ENCODE measurements at places on chromosomes 1 and 21.

DNA sequence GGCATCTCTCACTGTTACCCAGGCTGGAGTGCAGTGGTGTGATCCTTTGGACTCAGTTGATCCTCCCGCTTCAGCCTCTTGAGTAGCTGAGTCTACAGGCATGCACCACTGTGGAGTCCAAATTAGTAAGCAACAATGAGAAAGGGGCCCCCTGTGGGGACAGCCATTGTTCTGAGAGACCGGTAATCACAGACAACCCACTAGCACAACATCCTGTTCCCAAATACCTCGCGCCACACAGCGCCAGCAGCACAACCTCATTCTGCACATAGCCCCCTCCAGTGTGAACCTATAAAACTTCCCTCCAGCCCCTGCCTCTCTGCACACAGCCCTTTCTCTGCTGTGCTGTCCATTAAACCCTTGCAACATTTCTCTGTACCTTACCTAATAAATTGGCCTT, 226.4 kb downstream of the DYRK1A start:
- DNase-seq = no peak

DNA sequence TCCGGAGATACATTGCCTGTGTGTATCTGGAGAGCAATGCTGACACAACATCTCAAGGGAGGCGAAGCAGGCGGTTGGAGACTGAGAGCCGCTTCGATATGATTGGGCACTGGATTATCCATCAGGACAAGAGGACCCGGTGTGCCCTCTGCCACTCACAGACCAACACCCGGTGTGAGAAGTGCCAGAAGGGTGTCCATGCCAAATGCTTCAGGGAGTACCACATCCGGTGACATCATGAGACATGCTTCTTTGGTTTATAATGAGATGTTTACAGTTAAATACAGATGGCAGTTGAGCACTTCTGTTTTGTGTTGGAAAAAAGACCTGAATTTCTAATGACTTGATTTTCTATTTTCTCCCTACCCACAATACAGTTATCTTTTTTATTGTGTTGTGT, 12.1 kb downstream of the PGBD2 start:
- DNase-seq = no peak

DNA sequence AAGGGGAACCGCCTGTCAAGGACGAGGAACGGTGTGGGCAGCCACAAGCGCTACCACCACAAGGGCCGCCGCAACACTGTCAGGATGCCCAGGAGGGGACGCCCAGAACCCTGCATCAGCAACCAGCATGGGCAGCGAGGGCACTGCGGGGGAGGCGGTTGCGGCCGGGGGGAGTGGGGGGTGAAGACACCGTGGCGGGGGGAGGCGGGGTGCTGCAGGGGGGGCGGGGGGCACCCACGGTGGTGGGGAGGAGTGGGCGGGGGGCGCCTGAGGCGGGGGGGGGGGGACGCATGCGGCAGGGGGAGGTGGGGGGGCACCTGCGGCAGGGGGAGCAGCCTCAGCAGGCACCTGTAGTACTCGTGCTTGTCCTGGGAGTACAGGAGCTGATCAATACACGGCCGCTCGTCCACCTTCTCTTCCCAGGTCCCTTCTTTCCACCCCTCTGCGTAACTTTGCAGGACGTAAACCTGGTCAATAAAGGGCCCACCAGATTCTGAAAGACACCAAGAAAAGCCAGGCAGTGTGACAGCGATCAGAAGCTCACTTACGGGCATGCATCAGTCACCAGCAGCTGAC, 4.6 kb downstream of the POFUT2 start:
- no peak for DNase-seq

GRCh38 chr1:102772831-102773230, 335.5 kb downstream of the COL11A1 start:
- no peak for DNase-seq

GRCh38 chr1:43321331-43321891, 16.2 kb upstream of the MPL start:
- DNase-seq = no peak

DNA sequence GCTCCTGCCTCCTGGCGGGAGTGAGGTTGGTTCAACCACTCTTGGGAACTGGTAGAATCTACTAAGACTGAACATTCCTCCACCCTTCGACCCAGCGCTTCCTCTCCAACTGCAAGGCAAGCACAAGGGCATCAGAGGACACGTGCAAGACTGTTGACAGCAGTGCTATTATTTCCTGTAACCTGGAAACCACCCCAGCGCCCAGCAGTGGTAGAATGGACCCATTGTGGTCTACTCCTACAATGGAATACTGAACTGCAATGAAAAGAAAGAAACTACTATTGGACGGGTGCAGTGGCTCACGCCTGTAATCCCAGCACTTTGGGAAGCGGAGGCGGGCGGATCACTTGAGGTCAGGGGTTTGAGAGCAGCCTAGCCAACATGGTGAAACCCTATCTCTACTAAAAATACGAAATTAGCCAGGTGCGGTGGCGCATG, 33.0 kb upstream of the TARDBP start:
- no peak for DNase-seq

- DNase-seq = no peak
These were observed 876 bp downstream of the MOB3C start for GRCh38 chr1:46615735-46616134.

GRCh38 chr1:10033359-10033845, 644 bp downstream of the UBE4B start:
- DNase-seq = peak; percentile 34

GRCh38 chr1:3731583-3732433, 20.4 kb upstream of the CCDC27 start:
- DNase-seq = no peak

- no peak for DNase-seq
These were observed 83.6 kb downstream of the CLIC4 start for GRCh38 chr1:24828887-24829192.

- no peak for DNase-seq
These were observed 34.8 kb downstream of the TSNAX start for GRCh38 chr1:231563247-231563646.

DNA sequence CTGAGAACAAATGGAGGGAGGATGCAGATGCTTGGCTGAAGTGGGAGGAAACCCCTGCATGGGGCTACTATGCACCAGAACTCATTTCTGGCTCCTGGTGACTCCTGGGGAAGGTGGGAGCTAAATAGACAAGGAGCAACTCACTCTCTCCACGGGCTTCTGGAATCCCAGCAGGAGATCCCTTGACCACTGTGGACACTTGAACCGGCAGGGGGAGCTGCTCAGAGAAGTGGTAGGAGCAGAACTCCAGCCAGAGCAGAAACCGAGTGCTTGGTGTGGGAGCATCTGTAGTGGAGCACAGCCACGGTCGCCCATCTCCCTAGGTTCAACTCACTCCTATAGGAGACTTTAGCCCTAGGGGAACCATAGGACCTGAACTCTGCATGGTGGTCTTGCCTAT, 205.6 kb upstream of the GJB5 start:
- no peak for DNase-seq

- DNase-seq = no peak
These were observed 302.8 kb downstream of the MATN1 start for GRCh38 chr1:30420519-30421050.

DNA sequence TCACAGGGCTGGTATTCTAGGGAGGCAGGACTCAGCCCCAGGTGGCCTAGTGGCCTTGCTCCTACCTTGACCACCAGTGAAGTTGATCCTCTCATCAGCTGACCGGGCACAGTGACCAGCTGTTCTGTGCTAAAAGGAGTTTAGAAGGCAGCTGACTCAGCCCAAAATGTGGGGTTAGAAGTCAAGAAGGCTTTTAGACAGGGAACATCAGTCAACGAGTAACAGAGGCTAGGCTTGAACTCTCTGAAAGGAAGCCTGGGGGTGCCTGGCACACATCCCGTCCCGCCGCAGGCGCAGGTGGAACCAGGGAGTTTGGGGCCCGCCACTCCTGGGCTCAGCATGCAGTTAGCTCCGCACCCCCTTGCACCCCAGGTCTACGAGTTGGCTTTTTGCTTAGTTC, 114.9 kb upstream of the SLC45A1 start:
- no peak for DNase-seq

DNA sequence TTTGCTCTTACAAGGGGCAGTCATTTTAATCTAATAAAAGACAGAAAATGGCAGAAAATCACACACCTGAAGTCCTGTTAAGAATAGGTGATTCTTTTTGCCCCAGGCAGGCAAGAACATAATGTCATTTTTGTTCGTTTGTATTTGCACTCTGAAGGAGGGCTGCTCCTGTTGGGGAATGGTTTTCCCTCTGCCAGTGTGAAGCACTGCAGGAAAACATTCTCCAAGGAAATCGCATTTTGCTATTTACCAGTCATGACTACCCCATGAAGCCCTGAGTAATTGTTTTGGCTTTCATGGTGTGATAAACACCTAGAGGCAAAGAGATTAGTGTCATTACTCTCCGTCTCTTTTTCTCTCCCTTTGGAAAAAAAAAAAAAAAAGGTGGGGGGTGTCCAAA, 345.5 kb downstream of the NTNG1 start:
- DNase-seq = no peak

DNA sequence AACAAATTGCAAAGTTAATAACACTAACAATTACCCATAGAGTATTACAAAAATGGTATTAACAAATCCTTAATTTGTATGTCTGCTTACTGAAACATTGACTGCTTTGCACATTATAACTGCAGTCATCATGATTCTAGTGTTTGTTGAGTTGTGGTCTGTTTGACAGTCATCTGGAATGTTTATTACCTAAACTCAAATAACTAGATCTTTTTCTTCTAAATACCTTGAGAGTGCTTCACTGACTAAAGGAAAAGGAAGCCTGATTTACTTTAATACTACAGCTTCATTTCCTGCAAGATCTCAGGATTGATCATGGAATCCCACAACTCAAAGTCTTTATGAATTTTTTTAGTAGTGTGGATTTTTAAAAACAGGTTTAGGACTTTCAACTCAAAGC, 70.0 kb downstream of the HMCN1 start:
- DNase-seq = no peak

- peak; percentile 52 for DNase-seq
These were observed 532 bp downstream of the ERO1B start for GRCh38 chr1:236281198-236281653.

- no peak for DNase-seq
These were observed 77.1 kb upstream of the ACTL8 start for GRCh38 chr1:17678011-17678410.

GRCh38 chr1:20119347-20119746, at the start of gene PLA2G2D:
Gene PLA2G2D, minus strand, starts transcription at chr1:20119536. Its CDS starts 38 bp downstream, at chr1:20119498.
- DNase-seq = no peak

GRCh38 chr1:226652613-226653012, 86.5 kb downstream of the ITPKB start:
- no peak for DNase-seq

DNA sequence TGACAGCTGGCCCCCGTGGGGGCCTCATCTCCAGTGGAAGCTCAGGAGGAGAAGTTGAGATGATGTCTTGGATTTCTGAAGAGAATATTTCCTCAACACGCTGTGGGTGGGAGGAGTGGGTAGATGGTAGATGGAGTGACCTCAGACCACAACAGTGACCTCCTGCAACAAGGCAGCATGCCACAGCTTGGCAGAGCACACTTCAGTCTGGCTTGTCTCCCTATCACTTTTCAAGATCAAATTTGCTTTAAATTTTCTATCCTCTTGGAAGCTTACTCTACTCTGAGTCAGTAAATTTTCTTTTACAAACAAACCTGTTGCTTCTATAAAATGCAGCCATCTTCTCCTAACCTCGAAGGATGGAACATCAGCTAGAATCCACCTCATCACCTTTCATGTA, 59.7 kb downstream of the NTPCR start:
- no peak for DNase-seq

- DNase-seq = no peak
These were observed 11.3 kb downstream of the CDK18 start for GRCh38 chr1:205515781-205516253.

DNA sequence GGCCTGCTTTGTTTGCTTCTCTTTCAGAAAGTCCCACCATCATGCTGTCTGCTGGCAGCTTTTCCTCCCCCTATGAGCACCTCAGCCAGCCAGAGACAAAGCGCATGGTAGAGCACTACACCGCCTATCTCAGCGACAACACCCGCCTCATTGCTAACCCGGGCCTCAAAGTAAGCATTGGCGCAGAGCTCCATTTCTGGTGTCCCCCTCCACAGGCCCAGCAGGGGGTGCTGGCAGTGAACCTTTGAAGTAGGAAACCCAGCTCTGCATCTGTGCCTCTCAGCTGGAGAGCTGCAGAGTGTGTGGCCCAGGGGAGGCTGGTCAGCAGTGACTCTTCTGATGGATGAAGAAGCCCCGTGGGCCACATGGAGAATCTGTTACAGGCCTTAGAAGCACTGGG, 81.2 kb upstream of the RAVER2 start:
- DNase-seq = no peak

DNA sequence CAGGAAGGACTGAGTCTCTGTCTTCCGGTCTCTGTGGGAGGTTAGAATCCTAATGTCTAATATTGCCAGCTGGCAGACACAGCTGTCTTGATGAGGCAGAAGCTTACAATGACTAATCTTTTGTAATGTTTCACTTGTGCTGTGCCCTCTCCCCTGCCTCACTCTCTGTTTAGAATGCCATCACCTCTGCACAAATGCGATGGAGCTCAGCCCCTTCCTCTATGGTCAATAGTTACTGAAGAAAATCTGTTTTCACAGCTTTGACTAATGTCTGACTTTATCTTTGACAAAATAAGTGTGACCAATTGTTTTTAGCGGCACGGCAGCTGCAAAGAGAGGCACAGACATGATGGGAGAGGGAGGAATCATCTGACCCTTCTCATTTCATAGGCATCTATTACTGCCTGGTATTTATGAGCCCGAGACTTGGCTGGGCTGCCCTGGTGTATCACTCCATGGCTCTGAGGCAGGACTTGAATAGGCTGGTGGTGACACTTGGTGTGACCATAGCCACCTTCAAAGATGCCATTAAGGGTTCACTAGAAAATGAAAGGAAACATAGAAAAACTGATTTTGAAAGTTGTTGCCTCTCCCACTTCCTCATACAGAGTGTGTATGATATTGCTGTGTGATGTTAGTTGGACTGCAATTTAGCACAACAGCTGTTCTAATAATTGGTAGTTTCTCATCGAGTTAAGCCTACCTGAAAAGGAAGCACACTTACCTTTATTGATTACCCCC, 163.2 kb upstream of the NBPF11 start:
- DNase-seq = no peak

DNA sequence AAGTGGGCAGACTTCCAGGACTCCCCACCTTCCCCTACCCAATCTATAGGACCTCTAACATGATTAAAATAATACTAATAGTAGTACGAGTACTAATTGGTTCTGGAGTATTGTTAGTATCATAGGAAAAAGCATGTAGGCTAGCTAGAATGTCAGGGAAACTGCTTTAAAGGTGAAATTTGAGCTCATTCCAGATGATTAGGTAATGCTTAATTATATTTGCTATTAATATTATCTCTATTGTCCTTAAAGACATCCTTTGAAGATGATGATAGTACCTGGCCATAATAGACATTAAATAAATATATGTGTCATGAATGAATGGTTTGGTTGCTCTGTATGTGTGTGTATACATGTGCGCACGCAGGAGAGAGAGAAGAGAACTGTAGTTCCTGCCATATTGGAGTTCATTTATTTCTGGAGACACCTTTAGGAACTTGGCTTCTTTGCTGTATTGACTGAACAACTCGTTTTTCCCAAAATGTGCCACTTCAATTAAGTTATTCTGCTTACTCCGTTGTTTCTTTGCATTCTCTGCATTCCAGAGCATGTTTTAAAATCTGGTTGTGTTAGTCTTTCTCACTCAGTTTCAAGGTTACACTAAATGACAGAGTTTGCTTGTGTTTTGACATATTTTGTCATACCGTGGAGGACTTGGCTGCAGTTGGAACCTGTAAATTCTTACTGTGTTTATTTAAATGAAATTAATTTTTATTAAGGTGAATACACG, 117.1 kb downstream of the OSBPL9 start:
- no peak for DNase-seq

Data from bone marrow (tissue), 2 donors.